ENCODE measurements at places on chromosomes 7 and 10.
A peak's percentile ranks its signal among the peaks of the same experiment; 100 is the strongest.

GRCh38 chr10:72043016-72043834 lies 45.1 kb downstream of the SPOCK2 start:
- no peak for DNase-seq

- DNase-seq = no peak
Measured at GRCh38 chr7:130734815-130735716, 1.1 kb upstream of the KLF14 start.

DNA sequence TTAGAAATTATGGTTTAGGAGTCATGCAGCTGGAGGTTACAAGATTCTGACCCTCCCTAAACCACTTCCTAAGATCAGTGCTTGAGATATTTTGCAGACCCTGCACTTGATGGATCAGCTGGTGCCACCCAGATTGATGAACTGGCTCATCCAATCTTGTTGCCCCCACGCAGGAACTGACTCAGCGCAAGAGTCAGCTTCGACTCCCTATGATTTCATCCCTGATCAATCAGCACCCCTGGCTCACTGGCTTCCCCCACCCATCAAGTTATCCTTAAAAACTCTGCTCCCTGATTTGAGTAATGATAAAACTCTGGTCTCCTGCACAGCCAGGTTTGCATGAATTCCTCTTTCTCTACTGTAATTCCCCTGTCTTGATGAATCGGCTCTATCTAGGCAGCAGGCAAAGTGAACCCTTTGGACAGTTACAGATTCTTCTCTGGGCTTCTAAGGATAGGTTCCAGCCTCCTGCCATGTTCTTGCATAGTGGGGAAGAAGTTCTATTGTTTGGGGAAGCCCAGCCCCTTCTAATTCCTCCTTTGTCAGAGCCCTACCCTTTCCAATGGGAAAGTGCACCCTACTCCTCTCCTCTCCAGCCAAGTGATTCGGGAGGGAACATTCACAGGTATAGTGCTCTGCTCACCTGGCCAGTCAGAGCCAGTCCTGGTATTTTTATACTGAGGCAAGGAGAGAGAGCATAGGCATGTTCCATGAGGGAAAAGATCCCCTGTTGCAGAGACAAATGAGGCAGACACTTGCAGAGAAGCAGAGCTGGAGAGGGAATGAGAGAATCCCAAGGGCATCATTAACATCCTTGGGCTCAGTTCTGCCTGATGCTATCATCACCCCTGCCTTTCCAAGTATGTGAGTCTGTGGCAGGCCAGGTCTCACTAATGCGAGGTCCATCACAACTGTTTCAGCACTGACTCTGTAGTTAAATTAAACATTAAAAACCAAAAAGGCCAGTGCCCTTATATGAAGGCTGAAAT lies 224.4 kb upstream of the GALNT17 start:
- no peak for DNase-seq

GRCh38 chr10:31697271-31698180 lies 231.1 kb downstream of the ARHGAP12 start:
- no peak for DNase-seq

DNA sequence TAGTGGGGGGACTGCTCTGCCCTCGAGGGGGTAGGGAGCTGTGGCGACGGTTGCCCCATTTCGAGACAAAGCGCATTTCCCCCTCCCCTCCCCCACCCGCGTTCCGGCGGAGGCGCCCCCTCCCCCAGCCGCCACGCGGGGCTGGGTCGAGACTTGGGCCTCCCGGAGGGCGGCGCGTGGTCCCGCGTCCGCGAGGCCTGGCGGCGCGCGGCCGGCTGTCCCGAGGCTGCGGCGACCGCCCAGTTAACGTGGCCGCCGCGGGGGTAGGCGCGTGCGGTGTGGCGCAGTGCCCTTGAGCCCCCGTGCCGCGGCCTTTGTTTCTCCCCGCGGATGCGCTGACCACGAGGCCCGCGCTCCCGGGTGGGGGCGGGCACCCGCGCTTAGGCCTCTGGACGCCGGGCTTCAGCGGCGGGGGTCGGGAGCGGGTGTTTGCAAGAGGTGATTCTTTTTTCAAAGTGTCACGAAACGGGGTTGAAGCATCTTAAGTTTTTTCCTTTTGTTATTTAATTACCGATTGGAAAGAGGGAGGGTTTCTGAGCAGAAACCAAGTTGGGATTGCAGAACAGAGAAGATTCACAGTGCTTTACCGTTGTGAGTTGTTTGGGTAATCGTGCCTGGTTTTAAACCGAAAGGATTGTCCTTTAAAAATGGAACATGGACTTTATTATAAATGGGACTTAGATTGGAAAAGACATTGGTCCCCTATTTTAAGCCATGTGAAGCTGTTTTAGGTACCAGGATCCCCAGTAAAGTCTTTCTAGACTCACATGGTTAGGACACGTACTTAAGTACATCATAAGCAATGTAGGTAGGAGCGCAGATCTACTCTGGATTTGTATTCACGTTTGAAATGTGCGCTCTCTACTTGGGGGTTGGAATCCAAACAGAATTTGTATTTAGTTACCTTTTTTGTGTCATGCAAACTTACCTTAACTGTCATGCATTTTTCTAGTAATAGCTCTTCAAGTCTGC lies 760 bp downstream of the CBX3 start:
- peak; percentile 29 for DNase-seq
